ENCODE measurements at places on chromosomes 4 and X. TPM values are rescaled to one million over a fixed set of nuclear protein-coding genes. Genes with fewer than 3 reads are reported as not detected.

Gene LINC00632
- total RNA-seq: not detected

Gene MAGEB6
- total RNA-seq: not detected

Gene VSIG1
- 37.3 TPM for total RNA-seq

Gene CENPVL3
- not detected for total RNA-seq

Gene CABS1
- total RNA-seq: not detected

Gene NSUN7
- total RNA-seq: 0.25 TPM

Gene GUCY1A1
- not detected for total RNA-seq

Gene HPGDS
- total RNA-seq: not detected

- no peak for DNase-seq
- H3K36me3 ChIP-seq: peaks cover 23% of the 10 kb centered on the region
- H3K27ac ChIP-seq: peak overlapping the region; percentile 63
- H3K27me3 ChIP-seq: no peaks in the 10 kb centered on the region
Observed at GRCh38 chr4:6855692-6856297, 53.8 kb upstream of the TBC1D14 start.

- no peak for DNase-seq
- no peak overlapping the region for H3K27ac ChIP-seq
- H3K36me3 ChIP-seq: no peaks in the 10 kb centered on the region
- H3K27me3 ChIP-seq: no peaks in the 10 kb centered on the region
- H3K4me3 ChIP-seq: no peak overlapping the region
Observed at GRCh38 chrX:123994730-123995129, 33.2 kb downstream of the STAG2 start.

DNA sequence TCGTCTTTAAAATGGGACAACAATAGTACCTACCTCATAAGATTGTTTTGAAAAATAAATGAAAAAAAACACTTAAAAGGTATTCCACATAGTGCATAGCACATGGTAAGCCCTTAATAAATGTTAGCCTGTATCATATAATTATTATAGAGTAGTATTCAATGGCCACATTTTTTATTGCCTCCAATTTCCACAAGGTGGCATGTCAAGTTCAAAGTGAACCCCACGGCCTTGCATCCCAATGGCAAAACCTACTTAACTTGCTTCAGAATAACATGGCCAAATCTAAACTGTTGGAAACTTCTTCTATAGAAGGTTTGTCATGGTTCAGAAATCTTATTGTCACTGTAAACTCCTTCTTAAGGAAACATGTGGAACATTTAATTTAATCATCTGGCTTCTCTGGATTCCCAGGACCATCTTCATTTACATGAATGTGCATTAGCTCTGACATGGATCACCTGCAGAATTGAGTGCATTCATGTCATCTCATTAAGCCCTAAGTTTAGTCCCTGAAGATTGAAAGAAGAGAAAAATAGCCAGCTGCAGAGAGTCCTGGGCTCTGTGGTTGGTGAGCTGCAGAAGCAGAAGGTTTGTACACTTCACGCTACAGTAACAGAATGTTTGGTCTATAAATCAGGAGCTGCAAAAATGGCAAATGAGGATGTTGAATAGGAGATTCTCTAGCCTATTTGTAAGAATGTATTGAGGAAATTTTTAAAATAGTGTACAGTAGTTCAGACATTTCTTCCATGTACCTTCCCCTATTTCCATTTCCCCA lies 61.0 kb downstream of the ANXA3 start:
- no peak for DNase-seq
- H3K4me1 ChIP-seq: peaks cover 55% of the 10 kb centered on the region
- H3K27ac ChIP-seq: no peak overlapping the region

GRCh38 chr4:20305976-20306375 lies 54.3 kb downstream of the SLIT2 start:
- H3K27ac ChIP-seq: no peak overlapping the region
- H3K36me3 ChIP-seq: no peaks in the 10 kb centered on the region
- H3K4me1 ChIP-seq: no peaks in the 10 kb centered on the region
- DNase-seq: no peak

DNA sequence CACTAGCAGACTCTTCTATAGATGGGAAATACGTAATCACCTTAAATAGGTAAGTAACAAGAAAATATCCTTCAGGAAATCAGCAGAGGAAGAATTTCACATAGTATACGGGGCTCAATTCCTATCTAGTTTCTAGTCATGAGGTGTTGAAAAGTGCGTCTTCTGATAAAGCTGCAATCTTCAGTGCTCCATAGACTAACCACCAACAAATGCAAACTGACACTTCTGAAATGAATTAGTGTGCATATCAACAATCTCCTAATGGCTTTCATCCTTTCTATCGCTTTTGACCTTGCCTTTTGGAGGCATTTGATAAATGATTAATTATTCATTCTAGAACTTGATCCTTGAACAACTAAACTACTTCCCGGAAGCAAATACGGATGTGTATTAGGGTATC lies 2306.6 kb upstream of the AGA start:
- no peaks in the 10 kb centered on the region for H3K4me1 ChIP-seq
- no peaks in the 10 kb centered on the region for H3K36me3 ChIP-seq

DNA sequence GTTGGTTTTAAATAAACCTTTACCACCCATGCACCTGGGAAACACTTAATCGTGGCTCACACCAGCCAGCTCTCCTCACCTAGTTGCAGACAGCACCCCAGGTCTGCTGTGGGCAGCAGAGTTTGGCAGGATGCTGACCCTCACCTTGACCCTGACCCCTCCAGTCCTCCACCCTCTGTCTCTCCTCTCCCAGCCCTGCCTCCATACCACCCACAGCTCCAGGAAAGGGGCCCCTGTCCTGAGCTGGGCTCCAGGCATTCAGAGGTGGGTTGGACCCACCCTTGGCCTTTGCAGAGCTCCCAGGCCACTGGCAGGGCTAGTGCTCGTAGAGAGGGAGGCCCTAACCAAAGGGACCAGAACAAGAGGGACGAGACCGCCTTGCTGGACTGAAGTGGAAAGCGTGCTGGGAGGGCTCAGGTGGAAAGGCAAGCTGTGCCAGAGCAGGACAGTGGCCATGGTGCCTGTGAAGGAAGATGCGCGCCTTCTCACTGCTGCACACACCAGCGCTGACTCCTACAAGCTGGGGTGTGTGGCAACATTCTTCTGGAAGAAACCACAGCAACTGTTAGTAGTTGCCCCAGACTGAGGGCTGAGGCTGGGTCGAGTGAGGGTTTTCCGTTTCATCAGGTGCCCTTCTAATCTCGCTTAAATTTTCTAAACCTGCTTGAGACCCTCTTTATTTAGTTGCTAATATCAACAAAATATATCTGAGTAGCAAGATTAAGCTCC lies 10.7 kb upstream of the S100P start:
- H3K27me3 ChIP-seq: no peaks in the 10 kb centered on the region
- no peak overlapping the region for H3K4me3 ChIP-seq
- DNase-seq: no peak
- peaks cover 36% of the 10 kb centered on the region for H3K4me1 ChIP-seq

GRCh38 chr4:180189666-180190065 lies 2053.5 kb upstream of the TENM3 start:
- H3K27ac ChIP-seq: no peak overlapping the region
- H3K4me1 ChIP-seq: no peaks in the 10 kb centered on the region
- no peak overlapping the region for H3K4me3 ChIP-seq
- DNase-seq: no peak
- no peaks in the 10 kb centered on the region for H3K36me3 ChIP-seq

DNA sequence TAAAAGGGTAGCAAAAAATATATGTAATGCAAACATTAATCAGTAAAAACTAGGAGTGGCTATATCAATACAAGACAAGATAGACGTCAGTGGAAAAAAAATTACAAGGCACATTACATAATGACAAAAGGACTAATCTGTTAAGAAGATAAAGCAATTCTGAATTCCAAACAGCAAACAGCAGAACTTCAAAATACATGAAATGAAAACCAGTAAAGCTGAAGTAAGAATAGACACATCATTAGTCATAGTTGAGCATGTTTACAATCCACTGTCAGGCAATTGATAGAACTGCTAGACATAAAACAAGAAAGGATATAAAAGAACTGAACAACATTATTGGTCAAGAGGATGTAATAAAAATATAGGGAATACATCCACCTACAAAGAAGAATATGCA lies 12.2 kb downstream of the SULT1B1 start:
- DNase-seq: no peak
- H3K36me3 ChIP-seq: peaks cover 32% of the 10 kb centered on the region
- no peaks in the 10 kb centered on the region for H3K27me3 ChIP-seq

GRCh38 chr4:44425614-44426208 lies 22.9 kb downstream of the KCTD8 start:
- no peak for DNase-seq
- H3K27me3 ChIP-seq: peaks cover 4% of the 10 kb centered on the region
- H3K27ac ChIP-seq: no peak overlapping the region
- H3K4me1 ChIP-seq: no peaks in the 10 kb centered on the region

DNA sequence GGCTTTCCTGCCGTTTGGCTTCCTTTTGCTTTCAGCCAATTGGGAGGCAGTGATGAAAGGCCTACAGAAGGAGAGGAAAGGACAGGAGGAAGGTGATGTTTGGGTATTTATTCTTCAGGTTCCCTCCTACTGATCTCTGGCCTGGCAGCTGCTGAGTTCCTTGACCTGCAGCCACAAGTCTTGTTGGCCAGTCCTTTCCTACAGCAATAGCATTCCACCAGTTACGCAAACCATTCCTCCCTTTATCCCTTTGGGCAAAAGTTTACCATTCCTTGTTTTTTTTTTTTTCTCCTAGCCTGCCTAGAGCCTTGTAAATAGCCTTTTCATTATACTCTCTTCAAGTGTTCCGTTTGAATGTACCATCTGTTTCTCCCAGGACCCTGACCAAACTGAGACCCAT lies 198.1 kb upstream of the FTHL17 start:
- H3K36me3 ChIP-seq: no peaks in the 10 kb centered on the region
- no peak for DNase-seq
- H3K4me1 ChIP-seq: peaks cover 3% of the 10 kb centered on the region
- H3K27ac ChIP-seq: no peak overlapping the region
- H3K27me3 ChIP-seq: peaks cover 23% of the 10 kb centered on the region

GRCh38 chrX:134688031-134688823 lies 30.0 kb upstream of the PLAC1 start:
- H3K27me3 ChIP-seq: no peaks in the 10 kb centered on the region
- H3K27ac ChIP-seq: no peak overlapping the region
- DNase-seq: no peak
- H3K4me1 ChIP-seq: no peaks in the 10 kb centered on the region
- H3K36me3 ChIP-seq: no peaks in the 10 kb centered on the region
- H3K4me3 ChIP-seq: no peak overlapping the region

GRCh38 chr4:83378419-83378818 lies 43.8 kb upstream of the HPSE start:
- peaks cover 29% of the 10 kb centered on the region for H3K36me3 ChIP-seq
- no peak overlapping the region for H3K4me3 ChIP-seq
- H3K4me1 ChIP-seq: no peaks in the 10 kb centered on the region
- H3K27me3 ChIP-seq: no peaks in the 10 kb centered on the region
- no peak overlapping the region for H3K27ac ChIP-seq

DNA sequence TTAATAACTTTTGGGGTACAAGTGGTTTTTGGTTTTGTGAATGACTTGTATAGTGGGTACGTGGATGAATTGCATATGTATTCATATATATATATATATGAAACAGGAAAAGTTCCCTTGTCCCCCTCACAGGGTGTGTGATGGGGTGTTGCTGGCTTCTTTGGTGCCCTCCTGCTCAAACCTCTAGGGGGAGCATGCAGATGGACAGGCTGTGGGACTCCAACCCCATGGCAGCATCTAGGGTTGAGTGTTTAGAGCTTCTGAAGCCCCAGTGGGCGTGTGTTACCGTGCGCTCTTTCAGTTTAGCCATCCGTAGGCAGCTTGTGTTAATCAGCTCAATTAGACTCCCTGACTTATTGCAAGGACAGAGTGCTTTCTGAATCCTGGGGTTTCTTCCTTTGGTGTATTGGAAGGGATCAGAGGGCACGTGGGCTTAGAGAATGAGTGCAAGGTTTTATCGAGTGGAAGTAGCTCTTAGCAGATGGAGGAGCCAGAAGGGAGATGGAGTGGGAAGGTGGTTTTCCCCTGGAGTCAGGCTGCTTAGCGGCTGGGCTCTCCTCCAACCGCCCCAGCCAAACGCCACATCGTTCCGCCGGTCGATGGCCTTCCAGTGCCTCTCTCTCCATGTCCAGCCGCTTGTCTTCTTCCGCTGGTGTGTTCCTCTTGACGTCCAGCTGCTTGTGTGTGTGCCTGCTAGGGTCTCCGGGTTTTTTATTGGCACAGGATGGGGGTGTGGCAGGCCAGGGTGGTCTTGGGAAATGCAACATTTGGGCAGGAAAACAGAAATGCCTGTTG lies 674.4 kb upstream of the LCORL start:
- peaks cover 2% of the 10 kb centered on the region for H3K27me3 ChIP-seq
- H3K27ac ChIP-seq: no peak overlapping the region
- no peaks in the 10 kb centered on the region for H3K36me3 ChIP-seq
- no peak overlapping the region for H3K4me3 ChIP-seq
- DNase-seq: no peak

DNA sequence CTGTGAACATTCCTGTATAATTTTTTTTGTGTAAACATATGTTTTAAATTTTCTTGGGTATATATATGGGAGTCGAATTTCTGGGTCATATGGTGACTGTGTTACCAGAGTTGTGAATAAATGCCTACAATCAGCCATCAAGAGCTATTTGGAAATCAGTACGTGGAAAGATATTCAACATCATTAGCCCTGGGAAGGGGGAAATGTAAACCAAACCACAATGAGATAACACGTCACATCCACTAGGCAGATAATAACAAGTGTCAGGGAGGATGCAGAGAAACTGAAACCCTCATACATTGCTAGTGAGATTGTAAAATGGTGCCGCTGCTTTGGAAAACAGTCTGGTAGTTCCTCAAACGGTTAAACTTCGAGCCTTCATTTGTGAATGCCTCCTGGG lies 43.9 kb downstream of the LUZP4 start:
- no peak overlapping the region for H3K27ac ChIP-seq
- H3K36me3 ChIP-seq: no peaks in the 10 kb centered on the region
- peaks cover 1% of the 10 kb centered on the region for H3K27me3 ChIP-seq
- H3K4me1 ChIP-seq: no peaks in the 10 kb centered on the region
- no peak for DNase-seq

DNA sequence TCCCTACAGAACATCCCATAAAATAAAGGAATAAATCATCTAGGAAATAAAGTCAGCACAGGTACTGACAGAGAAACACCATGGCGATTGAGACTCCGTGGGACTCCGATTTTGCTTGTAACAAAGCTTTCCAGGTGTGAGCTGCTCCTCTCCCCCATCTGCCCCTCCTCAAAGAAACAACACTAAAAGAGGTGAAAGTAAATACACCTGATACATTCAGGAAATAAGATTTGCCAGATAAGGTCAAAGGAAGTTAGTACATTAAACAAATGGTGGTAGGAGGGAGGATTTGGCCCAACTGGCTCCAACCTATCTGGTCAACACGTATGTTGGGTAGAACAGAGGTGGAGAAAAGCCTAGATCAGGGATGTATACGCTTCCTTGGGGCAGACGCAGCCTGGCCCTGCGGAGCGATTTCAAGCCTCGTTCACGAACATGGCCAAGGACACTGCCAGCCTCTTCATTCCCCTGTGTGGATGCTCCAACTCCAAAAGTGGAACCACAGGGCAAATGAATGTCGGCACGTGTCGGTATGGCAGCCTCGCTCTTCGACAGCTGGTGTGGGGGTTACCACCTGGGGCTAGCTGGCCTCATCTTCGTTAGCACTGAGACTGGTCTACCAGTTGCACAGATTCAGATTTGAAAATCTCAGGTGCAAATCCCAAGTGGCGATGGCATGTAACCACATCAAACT lies 162.5 kb downstream of the AFAP1 start:
- H3K36me3 ChIP-seq: no peaks in the 10 kb centered on the region
- DNase-seq: no peak
- H3K4me3 ChIP-seq: no peak overlapping the region

- no peaks in the 10 kb centered on the region for H3K36me3 ChIP-seq
- H3K27ac ChIP-seq: no peak overlapping the region
- no peaks in the 10 kb centered on the region for H3K27me3 ChIP-seq
- no peak for DNase-seq
- no peak overlapping the region for H3K4me3 ChIP-seq
Observed at GRCh38 chrX:10486373-10486772, 134.0 kb downstream of the MID1 start.

Measured in naive thymus-derived CD8-positive, alpha-beta T cell (primary cell).